ENCODE measurements at places on chromosomes 3 and 15. TPM values are rescaled to one million over a fixed set of nuclear protein-coding genes. Genes with fewer than 3 reads are reported as not detected.

GRCh38 chr3:137906985-137907649 lies 102.8 kb upstream of the CLDN18 start:
- no peak overlapping the region for H3K4me3 ChIP-seq
- no peaks in the 10 kb centered on the region for H3K4me1 ChIP-seq
- DNase-seq = no peak
- no peak overlapping the region for H3K27ac ChIP-seq
- H3K36me3 ChIP-seq = peaks cover 4% of the 10 kb centered on the region

DNA sequence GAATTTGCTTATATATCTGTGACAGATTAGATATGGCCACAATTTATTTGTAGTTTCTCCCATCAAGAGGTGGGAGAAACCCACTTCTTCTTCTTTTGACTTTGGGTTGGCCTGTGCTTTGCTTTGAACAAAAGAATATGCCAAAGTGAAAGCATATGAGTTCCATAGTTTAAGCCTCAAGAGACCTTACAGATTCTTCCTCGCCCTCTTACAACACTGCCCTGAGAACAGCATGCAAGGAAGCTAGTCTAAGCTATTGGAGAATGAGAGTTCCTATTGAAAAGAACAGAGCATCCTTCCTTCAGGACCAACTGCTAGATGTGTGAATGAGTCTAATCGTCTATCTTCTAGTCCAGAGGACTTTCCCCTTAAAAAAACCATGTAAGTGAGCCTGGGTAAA lies 394.8 kb downstream of the TUSC7 start:
- H3K36me3 ChIP-seq = peaks cover 3% of the 10 kb centered on the region
- peaks cover 4% of the 10 kb centered on the region for H3K4me1 ChIP-seq
- H3K27ac ChIP-seq = no peak overlapping the region

GRCh38 chr15:56208641-56209155 lies 35.0 kb downstream of the RFX7 start:
- H3K4me1 ChIP-seq = peaks cover 3% of the 10 kb centered on the region
- H3K36me3 ChIP-seq = peaks cover 38% of the 10 kb centered on the region
- no peaks in the 10 kb centered on the region for H3K27me3 ChIP-seq
- no peak overlapping the region for H3K27ac ChIP-seq

The SEMA6D gene
- total RNA-seq = 15.8 TPM

DNA sequence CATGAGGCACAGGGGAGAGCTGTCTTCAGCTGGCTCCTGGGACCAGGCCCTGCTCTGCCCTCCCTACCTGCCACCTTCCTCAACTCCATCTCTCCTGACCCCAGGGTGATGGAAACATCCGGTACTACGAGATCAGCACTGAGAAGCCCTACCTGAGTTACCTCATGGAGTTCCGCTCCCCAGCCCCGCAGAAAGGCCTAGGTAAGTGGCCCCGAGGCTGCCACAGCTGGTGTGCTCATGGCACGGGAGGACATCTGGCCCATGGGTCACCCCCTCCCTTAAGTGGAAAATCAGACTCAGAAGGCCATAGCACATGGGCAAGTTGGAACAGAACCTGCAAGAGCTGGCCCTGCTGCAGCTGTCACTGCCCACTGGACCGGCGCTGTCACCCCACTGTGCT lies 105.6 kb downstream of the ANP32A start:
- DNase-seq = no peak
- H3K4me3 ChIP-seq = no peak overlapping the region
- no peaks in the 10 kb centered on the region for H3K27me3 ChIP-seq
- no peaks in the 10 kb centered on the region for H3K4me1 ChIP-seq

DNA sequence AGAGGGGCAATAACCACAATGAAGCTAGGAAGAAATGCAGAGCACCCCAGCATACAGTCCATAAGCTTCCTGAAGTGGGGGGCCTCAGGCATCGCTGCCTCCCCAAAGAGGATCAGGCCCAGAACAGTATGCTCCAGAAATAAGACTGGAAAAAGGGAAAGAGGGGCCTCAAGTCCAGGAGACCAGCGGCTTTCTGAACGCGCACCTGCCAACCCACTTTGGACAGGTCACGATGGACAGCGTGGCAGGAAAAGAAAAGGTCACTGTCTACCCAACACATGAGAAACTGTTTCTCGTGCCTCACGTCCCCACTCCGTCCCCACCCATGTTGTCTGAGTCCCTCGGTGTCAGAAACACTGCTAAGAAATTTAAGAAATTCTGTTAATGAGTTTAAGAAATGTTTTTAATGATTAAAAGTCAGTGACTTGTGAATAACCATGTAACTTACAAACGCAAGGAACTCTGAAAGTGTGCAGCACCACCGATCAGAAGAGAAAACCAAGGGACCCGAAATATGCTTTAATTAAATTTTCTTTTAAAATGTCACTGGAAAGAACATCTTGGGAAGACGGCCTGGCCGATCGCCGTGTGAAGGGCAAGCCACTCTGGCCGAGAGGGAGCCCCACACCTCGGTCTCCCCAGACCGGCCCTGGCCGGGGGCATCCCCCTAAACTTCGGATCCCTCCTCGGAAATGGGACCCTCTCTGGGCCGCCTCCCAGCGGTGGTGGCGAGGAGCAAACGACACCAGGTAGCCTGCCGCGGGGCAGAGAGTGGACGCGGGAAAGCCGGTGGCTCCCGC lies 1.7 kb upstream of the PPARG start:
- H3K4me1 ChIP-seq = no peaks in the 10 kb centered on the region
- H3K4me3 ChIP-seq = peak overlapping the region; percentile 77
- H3K36me3 ChIP-seq = no peaks in the 10 kb centered on the region
- no peak overlapping the region for H3K27ac ChIP-seq

GRCh38 chr3:177795859-177796258 lies 598.6 kb upstream of the TBL1XR1 start:
- H3K4me3 ChIP-seq = no peak overlapping the region
- no peaks in the 10 kb centered on the region for H3K4me1 ChIP-seq
- H3K27me3 ChIP-seq = no peaks in the 10 kb centered on the region
- H3K27ac ChIP-seq = no peak overlapping the region
